ENCODE measurements at places on chromosomes 7 and 10.

GRCh38 chr10:95280637-95281036 is 10.2 kb downstream of the PDLIM1 start:
- DNase-seq, result no peak

GRCh38 chr10:98119891-98120290 is 14.6 kb upstream of the R3HCC1L start:
- DNase-seq, result no peak

DNA sequence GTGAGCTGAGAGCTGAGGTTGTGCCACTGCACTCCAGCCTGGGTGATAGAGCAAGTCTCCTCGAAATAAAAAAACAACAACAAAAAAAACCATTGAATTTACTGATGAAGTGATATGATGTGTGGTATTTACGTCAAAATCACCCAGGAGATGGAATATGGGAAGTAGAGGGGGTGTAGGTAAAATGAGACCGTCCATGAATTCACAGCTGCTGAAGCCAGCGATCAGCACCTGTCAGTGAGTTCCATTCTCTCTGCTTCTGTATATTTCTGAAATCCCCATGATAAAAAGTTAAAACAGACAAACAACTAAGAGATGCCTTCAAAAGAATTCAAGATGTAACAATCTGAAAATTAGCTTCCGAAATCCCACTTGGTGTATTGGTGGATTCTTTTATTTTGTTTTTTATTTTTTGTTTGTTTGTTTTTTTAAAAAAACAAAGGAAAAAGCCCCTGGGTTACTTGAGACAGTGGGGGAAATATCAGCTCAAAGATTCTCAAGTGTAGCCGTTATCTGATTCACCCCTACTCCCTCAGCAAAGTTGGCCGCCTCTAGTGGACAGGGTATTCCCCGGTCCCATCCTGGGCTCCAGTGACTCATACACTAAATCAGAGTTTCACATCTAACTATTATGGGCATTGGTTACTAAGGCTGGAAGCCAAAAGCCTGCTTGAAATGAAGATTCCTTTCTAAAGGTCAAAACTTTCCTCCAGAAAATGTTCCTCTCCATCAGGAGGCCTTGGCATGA is 76.4 kb downstream of the MAP3K8 start:
- DNase-seq, result no peak

DNA sequence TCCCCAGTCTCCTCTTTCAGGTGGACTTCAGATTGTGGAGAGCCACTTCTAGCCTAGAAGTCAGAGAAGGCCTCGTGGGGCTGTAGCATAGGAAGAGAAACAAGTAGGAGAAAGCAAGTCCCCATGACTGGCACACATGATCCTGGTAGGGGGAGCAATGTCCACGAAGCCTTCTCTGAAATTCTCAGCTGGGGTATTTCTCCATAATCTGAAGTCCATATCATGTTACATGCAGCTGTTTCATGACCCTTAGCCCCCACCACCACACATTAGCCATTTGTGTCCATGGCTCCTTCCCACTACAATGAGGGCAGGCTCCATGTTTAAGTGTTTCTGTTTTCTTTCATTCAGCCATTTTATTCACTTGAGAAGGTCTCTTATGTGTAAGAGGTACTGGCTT is 43.2 kb downstream of the LAMB4 start:
- DNase-seq, result no peak

DNA sequence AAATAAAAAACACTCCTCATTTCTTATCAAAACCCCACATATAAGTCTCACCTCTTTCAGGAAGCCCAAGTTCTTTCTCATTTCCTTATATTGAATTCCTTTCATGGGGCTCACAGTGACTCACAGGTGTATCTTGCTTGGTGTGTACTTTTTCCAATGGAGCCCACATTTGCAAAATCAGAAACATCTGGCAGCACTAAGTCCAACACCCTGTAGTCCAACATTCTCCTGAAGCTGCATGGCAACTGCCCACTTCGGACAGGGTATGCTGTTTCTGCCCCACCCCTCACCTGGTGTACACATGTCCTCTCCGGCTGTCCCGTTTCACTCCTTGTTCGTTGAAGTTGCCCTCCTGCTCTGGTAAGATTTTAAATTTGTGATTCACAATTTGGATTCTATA is 544.1 kb downstream of the SORCS3 start:
- DNase-seq, result no peak

DNA sequence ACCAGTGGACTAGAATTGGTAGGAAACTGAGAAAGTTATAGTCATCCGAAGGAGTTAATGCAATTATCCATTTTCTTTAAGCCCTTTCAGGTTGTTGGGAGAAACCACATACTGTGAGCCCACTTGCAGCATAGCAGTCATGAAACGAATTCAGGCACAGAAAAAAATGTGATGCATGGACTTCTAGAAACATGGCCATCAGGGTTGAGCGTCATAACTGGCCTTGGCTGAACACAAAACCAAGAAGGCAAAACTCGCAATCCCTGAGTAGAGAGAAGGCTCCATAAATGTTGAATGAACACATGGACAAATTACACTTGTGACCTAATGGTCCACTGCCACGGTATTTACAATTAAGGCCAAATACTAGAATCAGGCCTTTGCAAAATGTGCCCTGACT is 121.9 kb downstream of the FAM107B start:
- no peak for DNase-seq

- no peak for DNase-seq
Observed at GRCh38 chr10:119754936-119755335, 29.1 kb downstream of the INPP5F start.

DNA sequence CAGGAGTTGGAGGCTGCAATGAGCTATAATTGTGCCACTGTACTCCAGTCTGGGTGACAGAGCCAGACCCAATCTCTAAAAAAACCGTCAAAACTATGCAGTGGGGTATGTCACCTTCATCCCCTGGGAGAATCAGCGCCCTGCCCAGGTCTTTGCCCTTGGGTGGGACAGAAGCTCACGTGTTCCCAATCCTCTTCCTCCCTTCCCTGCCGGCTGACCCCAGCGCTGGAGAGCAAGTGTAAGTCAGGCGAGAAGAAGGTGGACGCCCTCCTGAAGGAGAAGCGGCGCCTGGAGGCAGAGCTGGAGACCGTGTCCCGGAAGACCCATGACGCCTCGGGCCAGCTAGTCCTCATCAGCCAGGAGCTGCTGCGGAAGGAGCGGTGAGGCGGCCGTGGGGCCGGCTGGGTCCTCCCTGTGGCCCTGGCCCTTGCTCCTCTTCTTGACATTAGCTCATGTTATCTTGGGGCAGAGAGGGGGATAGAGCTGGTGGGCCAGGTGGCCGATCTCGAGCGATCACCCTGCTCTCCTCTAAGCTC is 64.8 kb upstream of the GTF2IRD1 start:
- no peak for DNase-seq

GRCh38 chr10:109721453-109722064 is 201.8 kb downstream of the XPNPEP1 start:
- no peak for DNase-seq

DNA sequence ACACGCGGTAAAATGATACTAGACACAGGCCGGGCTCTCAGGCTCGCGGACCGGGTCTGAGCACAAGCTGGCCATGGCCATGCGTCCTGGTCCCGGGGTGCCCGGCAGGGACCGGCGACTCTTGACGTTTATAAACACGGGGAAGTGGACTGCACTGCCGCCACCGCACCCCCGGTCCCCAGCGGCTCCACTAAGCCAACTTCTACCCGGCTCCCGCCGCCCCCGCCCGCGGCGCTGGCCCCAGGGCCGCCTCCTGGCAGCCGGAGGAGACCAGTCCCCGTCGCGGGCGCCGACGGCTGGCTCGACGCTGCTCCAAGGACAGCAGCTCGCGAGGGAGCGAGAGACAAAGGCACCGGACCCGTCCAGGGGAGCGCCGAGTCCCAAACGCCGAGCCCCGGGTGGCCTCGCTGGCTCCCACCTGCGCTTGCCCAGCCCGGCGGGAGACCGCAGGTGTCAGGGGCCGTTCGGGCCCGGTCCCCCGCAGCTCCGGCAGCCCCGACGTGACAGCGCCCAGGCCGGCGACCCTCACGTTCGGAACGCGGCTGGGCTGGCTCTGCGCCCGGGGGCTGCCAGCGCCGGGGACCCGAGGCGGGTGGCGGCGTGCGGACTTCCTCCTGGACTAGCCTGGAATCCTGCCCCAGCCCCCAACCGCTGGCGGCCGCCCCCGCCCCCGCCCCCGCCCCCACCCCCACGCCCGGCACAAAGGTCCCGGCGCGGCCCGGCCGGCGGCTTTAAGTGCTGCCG is 517 bp downstream of the ITGB1 start:
- DNase-seq, result no peak

DNA sequence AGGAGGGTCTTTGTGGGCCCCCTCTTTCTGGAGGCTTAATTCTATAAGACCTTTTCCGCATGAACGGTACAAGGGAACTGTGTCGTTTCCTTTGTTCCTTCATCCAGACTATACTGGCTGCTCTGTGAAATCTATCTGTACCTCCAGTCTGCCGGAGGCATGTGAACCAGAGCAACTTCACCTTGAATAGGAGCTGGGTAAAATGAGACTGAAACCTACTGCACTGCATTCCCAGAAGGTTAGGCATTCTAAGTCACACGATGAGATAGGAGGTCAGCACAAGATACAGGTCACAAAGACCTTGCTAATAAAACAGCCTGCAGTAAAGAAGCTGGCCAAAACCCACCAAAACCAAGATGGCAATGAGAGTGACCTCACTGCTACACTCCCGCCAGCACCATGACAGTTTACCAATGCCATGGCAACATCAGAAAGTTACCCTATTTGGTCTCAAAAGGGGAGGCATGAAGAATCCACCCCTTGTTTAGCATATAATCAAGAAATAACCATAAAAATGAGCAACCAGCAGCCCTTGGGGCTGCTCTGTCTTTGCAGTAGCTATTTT is 36.8 kb upstream of the INPP5F start:
- DNase-seq, result no peak

DNA sequence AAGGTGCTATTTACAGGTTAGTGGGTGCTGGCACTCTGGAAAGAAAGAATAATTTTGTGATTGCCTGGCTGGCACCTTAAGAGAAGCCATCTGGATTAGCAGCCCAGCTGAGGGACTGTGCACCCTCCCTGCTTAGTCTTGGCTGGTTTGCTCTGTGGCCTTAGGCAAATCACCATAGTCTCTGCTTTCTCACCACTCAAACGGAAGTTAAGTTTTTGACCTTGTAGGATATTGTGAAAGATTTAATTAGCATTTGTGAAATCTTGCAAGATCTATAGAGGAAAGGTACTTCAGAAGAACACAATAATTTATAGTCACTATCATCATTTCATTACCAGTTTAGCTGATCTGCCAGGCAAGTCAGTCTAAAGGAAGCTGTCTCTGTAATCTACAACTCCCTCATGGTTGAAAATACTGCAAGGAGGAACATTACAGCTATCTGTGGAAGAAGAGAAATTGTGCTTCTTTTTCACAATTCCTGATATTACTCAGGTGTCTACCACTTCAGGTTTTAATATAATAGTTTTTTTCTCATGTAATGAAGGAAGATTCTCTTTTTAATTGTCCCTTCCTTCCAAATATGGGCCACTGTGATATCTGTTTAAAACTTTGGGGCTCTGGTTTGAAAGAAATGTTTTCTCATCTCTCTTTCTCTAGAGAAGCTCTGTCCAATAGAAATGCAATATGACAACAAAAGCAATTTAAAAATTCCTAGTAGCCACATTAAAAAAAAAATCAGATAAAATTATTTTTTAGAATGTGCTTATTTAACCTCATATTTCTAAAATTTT is 219.6 kb downstream of the PTEN start:
- DNase-seq, result no peak

DNA sequence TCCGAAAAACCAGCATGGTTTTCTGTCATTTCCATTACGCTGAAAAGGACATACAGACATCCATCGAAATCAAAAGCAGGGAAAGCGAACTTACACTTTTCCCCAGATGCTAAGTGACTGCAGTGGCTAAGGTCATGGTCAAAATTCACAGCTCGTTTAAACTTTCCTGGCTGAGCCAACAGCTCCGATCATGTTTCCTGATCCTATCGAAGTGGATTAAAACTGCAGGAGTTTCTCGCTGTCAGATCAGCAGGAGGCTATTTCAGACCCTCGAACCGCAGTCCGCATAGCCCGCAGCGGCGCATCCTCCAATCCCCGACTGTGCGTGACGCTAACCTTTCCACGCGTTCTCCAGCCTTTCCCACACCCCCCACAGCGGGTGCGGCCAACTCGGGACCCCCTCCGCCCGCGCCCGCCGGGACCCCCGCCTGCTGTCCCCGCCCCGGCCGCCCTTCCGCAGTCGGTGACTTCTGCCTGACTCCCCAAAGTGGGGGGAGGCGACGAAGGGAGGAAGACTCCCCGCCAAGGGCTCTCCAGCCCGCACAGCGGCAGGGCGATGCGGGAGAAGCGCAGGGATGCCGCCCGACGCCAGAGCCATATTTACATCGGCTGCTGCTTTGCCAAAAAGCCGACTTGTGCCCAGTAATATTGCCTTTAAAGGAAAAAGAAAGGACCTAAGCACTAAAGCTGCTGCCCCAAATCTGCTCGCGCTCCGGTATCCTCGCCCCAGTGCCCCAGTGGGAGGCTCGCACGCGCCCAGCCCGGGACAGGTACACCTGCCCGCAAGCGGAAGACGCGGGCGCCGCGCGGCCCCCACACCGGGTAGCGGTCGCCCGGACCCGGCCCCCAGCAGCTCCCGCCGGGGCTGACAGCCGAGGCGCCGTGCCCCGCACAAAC is 1.2 kb downstream of the PIP4K2A start:
- DNase-seq, result no peak

DNA sequence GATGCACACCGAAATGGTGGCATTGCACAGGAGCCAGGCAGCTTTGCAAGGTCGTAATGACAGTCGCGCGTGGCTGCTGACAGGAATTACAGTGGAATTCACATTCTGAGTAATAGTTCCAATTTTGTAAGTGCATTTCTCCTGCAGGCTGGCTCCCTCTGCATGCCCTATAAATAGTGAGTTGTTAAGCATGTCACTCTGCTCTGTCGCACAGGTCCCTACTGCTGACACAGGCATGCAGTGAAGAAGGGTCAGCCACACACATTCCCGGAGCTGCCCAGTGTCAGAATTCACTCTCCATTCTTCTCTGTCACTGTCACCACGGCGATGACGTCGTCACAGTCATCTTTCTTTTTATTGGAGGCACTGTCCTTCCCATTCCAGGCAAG is 49.2 kb upstream of the SHH start:
- DNase-seq, result no peak

DNA sequence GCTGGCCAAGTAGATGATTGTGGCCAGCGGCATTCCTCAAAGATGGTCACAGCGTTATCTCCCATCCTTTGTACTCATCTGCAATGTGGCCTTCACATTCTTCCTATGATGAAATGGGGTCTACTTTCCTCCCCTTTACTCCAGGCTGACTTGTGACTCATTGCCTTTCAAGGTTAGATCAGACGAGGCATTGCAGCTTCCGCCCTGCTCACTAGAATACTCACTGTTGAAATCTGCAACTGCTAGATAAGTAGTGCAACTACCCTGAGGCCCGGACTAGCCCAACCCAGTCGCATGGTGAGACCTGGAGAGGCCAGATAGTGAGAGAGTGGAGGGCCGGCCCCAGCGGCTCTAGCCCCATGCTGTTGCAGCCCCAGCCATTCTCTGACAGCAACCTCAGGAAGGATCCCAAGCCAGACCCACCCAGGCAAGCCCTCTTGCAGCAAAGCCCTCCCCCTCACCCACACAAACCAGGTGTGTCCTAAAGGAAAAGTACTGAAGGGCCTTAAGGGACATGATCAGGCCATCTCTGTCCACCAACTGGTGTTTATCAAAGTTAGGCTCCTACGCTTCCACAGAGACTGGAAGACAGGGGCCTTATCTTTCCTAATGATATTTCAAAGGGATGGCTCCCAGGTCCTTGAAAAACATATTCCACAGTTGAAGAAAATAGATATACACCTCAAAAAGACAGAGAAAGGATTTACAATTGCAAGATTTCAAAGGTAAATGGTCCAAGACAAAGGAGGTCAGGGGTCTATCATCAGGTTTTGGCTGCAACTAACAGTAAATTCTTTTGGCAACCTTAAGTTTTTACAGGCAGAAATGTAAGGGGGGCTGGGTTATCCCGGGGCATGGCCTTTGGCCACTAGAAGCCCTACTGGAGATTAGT is 107.2 kb upstream of the TRIM24 start:
- no peak for DNase-seq
